ENCODE measurements at places on chromosomes 7 and 10.

DNA sequence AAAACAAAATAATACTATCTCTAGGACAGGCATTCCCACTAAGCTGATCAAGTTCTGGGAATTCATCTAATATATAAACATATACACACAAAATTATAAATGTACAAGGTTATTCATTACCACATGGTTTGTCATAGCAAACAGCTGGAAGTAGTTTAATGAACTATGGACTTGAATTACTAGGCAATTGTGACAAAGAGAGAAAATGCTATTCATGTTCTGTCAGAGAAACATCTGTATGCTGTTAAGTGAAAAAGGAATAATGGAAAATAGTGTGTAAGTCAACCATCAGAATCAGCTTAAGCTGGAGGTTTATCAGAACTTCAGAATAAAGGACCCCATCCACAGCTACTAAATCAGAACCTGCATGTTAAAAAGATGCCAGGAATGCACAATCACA, 2.8 kb downstream of the ZNF248 start:
- no peak for DNase-seq

GRCh38 chr7:114487174-114487573, 72.6 kb downstream of the FOXP2 start:
- DNase-seq, result no peak

GRCh38 chr10:120400601-120401000, 56.4 kb upstream of the PLPP4 start:
- no peak for DNase-seq

- DNase-seq, result no peak
Observed at GRCh38 chr10:94631077-94631875, 52.3 kb upstream of the CYP2C18 start.

GRCh38 chr7:34365611-34366010, 292.4 kb upstream of the NPSR1 start:
- DNase-seq, result no peak

GRCh38 chr7:39321909-39322498, 244.2 kb upstream of the YAE1 start:
- no peak for DNase-seq

DNA sequence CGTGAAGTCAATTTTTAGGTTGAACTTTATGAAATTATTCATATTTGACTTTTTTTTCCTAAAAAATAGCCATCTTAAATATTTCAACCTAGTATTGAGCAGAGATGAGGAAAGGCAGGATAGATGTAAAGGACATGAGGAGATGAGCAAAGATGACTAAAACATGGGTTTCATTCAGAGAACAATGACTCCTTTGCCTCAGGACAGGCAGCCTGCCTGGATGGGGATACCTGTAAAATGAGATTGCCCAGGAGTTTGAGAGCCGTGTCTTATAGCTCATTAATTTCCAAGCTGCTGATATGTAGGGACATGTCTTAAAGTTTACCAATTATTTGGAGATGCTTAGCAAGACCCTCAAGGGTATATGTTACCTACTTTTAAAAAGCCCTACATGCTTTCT, 243.8 kb upstream of the MDFIC start:
- no peak for DNase-seq

- DNase-seq, result no peak
Observed at GRCh38 chr10:59434463-59435321, 72.3 kb upstream of the FAM13C start.

DNA sequence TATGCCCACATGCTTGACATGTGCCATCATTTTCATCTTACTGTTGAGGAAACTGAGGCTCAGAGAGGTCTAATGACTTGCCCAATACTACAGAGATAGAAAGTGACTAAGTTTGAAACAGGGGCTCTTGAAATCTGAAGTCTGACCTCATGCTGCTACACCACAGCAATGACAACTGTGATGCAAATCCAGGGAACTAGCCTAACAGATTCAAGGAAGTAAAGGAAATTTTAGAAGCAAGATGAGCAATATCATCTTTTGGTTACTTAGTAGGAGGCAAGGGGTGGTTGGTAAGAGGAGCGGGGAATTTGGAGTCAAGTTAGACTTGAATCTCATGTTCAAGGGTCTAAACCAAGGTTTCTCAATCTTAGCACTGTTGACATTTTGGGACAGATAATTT, 26.3 kb upstream of the OSBPL3 start:
- DNase-seq, result no peak

DNA sequence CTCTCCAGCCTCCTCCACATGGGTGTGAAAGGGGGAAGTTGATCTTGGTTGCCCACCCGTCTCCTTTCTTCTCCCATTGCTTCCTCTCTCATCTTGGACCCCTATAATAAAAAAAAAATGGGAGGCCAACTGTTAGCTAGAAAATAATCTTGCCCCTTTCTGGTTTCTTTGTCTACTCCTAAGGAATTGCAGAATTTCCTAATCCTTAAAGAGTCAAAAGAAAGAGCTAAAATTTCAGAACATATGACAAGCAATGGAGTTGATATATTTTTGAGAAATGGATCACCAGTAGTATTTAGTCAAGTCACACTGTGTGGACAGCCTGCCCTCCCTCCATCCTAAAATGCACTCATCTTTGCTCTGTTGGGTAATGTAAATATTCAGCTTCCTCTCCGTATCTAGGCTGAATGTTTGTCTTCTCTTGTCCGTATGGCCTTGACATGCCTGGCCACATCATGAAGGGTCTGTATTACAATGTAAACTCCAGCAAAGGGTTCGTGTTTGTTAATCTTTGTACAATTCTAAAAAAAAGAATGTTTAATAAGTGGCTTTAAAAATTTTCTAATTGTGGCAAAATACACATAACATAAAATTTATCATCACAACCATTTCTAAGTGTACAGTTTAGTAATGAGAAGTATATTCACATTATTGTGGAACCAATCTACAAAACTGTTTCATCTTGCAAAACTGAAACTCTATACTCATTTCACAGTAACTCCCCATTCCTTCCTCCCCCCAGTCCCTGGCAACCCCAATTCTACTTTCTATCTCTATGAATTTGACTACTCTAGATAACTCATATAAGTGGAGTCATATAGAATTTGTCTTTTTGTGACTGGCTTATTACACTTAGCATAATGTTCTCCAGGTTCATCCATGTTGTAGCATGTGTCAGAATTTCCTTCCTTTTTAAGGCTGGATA, 71.5 kb downstream of the ZNF92 start:
- no peak for DNase-seq

GRCh38 chr7:37988721-37989650, 68.5 kb downstream of the EPDR1 start:
- no peak for DNase-seq

GRCh38 chr10:118594392-118595063, 920 bp downstream of the PRLHR start:
- no peak for DNase-seq

- no peak for DNase-seq
Observed at GRCh38 chr7:4267341-4268039, 414.6 kb upstream of the FOXK1 start.

DNA sequence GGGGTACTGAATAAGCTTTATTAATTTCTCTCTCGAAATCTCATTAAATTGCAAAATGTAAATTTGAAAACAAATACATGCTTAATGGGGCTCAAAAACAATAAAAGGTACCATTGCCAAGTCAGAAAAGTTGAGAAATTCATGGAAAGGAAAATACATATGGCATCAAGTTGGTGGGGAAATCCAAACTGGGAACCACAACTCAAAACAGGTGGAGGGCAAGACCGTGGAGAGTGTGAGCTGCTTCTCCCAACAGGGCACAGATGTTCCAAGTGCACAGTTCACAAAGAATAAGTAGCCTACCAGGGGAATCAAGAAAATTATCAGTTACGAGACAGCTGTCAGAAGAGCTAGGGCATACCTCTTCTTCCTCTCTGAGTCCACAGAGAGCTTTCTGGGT, 26.6 kb downstream of the MKX start:
- DNase-seq, result no peak
